ENCODE measurements at places on chromosomes 12 and 14.

DNA sequence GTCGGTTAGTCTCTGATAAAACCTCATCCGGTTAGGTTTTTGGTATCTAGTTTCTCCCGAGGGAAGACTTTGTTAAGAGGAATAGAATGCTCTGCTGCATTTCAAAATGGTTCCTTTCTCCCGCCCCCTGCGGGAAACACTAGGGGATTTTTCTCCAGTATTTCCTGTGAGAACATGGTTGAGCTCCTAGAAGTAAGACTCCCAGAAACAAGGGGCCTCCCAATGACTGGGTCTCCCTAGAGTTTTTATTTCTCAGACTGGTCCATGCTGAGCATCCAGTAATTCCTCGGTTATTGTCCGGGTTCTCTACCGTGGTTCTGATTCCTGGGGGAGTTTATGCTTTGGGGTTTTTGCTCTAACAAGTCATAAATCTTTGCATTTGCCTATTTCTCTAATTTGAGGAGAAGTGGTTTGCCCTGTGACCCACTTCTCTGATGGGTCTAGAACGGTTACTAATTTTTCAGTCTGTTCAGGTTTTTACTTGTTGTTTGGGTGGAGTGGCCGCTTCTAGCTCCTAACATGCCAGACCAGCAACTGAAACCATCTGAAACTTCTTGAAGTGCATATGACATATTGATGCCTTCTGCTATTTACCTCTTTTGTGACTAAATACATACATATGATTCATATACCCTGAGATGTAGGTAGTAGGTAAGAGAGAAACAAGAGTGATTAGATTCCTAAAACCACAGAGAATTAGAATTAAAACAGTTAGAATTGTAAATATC lies 25.1 kb downstream of the TESPA1 start:
- DNase-seq, result no peak

DNA sequence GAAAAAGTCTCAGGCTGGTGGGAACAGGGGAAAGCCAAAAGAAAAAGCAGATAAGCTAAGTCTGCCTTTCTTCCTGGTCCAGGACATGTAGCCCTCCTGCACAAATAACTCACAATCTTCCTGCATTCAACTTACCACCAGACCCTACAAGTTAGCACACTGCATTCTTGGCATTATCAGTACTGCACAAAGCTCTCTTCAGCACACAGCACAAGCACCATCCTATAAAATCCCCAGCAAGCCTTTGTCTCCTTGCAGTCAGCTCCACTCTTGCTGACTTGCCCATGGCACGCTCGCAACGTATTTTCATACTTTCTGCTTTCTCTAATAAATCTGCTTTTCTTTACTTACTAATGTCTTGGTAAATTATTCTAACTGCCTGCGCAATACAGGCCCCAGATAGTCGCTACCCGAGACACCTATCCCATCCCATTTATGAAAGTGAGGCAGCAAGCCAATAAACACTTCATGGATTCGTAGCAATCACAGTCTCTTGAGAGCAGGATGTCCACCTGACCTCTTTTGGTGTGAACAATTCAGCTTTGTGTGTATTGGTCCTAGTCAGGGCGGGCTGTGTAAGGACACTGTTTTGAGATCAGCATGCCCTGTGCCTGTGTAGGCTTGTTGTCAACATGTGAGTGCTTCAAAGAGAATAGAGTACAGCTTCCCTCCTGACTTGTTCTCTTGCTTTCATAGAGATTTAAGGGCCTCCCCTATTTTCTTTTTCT lies 49.0 kb downstream of the TMEM117 start:
- no peak for DNase-seq

- DNase-seq, result no peak
These were observed 6.7 kb upstream of the MORN3 start for GRCh38 chr12:121676190-121676589.

- no peak for DNase-seq
These were observed 415.7 kb upstream of the ATP2B1 start for GRCh38 chr12:90124289-90124688.

DNA sequence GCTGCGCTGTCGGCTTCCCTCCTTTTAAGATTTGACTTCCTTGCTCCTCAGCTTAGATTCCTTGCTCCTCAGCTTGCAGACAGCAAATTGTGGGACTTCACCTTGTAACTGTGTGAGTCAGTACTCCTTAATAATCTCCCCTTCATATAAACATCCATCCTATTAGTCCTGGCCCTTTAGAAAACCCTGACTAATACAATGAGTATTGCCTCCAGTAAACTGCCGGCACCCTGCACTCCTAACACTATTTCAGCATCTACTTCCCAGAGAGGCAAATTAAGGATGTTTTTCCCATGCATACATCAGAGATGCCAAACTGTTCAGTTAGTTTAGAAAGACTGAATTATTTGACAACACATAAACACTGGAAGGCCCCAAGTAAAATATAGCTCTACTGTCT lies 611.3 kb upstream of the TMEM132C start:
- DNase-seq, result no peak

DNA sequence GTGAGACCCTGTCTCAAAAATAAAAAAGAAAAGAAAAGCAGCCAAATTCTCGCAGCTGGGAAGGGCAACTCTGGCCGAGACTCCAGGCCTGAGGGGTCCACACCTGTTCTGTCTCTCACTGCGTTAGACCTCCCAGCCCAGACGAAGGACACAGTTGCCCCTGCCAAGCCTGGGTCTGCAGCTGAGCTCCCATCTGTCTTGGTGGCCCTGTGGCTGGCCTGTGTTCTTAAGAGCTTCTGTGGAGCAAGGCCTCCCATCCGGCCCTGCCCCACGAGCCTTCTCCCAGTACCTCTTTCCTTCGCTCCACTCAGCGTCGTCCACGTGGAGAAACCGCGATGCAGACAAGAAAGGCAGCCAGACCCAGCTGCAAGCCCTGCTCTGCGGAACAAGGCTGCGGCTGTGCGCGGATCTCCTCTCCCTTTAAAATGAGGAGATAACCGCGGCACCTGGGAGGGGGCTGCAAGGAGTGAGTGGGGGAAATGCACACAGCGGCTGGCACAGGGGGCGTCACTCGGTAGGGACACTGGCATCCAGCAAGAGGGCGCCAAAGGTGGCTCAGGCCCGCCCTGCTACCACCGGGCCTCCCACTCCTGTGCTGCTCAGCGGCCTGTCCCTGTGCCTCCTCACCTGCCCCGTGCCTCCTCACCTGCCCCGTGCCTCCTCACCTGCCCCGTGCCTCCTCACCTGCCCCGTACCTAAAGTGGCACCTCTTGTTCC lies 42.4 kb downstream of the LRRC74A start:
- DNase-seq, result no peak

DNA sequence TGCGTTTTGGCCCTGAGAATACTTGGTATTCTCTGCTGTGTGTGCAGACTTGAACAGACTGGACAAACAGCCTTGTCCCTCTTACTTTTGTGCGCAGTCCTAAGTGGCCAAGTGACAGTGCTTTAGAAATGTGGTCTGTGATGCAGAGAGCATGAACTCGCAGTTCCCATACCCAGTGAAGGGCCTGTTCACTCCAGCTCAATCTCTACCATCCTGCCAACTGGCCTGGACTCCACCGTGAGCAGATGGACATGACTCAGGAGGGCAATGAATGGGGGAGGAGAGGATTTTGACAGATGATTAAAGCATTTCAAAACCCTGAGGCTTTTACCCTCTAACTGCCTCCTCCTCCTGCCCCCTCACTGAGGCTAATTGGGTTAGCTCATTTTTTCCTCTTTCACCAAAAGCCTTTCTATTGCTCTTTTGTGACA lies 62.5 kb upstream of the PYGL start:
- no peak for DNase-seq

DNA sequence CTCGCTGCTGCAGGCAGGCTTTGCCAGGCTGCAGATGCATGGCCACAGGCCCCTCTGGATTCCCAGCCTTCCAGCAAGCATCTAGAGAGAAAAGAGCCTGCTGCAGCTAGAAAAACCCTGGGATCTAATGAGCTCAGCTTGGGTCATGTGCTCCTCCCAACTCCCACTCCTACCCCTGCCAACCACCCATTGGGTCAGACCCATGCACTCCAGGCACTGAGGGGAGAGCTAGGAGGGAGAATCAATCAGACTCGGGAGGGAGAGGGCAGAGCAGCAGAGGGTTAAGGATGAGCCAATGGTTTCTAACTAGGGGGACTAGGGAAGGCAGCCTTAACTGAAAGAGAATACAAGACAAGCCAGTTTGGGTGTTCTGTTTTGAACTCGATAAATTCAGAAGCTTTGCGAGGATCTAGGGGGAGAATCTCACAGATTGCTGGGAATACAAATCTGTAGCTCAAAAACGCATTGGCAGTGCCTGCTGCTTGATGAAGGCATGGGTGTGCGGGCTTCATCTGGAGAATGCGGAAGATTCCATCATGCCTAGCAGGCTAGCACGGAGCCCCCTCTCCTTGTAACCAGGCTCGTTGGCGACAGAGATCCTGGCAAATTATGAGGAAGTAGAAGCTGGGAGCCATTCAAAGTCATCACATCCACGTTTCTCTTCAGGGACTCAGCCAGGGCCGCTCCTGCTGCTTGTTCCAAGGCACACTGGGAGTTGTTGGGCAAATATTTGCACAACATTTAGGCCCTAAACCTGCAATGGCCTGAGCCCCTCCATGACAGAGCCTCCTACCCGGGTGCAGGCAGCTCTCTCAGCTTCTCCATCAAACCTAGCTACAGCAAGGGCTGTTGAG lies 56.4 kb downstream of the VCPKMT start:
- DNase-seq, result no peak

- no peak for DNase-seq
These were observed 25.6 kb upstream of the SLC2A3 start for GRCh38 chr12:7961395-7962178.

DNA sequence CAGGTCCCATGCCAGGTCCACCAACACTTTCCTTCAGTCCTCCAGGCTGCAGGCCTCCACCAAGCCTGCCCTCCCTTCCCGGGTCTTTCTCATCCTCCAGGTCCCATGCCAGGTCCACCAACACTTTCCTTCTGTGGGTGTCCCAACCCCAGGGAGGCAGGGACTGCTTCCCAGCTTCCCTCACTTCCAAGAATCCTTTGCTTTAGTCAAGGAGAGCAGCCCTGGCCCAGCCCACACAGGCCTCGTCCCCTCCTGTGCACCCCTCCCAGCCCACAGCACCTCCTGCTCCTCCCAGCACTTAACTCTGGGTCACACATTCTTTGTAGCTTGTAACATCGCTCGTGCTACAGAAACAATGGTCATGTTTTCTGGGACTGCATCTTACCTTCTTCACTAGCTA lies 72.9 kb downstream of the TESC start:
- no peak for DNase-seq

GRCh38 chr12:9064201-9064814 lies 51.4 kb downstream of the A2M start:
- no peak for DNase-seq

DNA sequence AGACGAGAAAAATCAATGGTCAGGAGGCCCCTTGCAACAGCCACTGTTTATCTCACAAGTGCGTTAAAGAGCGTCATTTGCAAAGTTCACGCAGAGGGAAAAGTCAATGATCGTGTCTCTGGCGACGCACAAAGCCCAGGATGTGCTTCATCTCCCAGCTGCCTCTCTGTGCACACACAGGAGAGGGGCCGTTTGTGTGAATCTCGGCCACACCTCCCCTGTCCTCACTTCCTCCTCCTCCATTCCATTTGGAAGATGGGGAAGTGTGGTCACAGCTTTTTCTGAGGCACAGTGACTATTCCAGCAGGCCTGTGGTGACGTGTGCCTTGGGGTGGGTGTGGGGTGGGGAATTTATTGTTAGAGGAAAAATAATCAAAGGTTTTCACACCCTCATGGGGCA lies 90.4 kb downstream of the RBM19 start:
- DNase-seq, result no peak

- no peak for DNase-seq
These were observed 50.1 kb downstream of the ZC3H14 start for GRCh38 chr14:88612981-88613380.

- DNase-seq, result no peak
These were observed 38.4 kb downstream of the RTL1 start for GRCh38 chr14:100864960-100865681.

- DNase-seq, result no peak
These were observed 22.8 kb downstream of the DDX24 start for GRCh38 chr14:94058128-94058673.

DNA sequence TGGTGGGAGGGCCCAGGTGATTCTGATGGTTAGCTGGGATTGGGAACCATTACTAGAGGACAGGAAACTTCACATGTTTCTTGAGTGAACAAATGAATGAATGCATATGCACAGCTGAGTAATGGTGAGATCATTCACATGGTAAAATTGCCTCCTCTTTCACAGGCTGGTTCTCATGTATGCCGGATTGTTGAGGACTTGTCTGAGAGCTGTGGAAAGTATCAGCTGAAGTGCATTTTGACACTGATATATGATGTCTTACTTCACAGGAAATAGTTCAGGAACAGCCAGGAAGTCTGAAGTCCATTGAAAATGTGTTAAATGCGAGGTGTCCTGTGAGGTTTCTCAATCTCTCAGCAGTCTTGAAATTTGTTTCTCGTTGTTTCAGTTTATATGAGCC lies 77.6 kb upstream of the DACT1 start:
- no peak for DNase-seq

GRCh38 chr14:56324856-56325699 lies 206.9 kb downstream of the PELI2 start:
- DNase-seq, result no peak

- DNase-seq, result no peak
These were observed 7.2 kb downstream of the FUT8 start for GRCh38 chr14:65419593-65420252.

DNA sequence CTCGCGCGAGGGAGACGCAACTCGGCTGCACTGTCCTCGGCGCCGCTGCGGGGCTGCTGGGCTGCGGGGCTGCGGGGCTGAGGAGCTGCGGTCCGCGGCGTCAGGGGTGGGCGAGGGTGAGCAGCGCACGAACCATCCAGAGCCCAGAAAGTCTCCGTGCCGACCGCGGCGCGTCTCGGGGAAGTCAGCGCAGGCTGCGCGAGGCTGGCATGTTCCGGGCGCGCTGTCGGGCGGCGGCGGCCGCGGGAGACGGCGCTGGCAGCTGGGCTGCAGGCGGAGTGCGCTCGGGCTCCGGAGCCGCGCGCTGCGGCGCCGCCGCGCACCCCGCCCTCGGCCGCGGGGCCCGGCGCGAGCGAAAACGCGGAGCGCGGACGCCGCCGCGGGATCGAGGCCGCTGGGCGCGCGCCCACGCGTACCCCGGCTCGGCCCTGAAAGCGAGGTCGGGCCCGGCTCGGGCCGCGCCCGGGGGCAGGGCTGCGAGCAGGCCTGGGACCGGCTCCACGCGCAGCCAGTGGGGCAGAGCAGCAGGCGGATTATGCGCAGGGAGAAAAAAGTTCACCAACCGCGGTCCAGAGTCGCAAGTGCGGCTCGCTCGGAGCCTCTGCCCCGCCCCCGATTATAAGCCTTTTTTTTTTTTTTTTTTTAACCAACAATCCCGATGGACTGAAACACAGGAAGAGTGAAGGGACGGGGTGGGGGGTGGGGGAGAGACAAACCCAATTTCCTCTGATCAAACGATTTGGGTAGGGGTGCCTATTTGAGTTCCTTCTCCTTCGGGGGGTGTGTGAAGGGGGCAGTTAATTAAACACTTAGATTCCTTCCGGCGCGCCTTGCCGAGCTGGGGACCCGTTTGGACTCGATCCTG lies at the start of gene PRICKLE1:
TSS of gene PRICKLE1 (minus strand) at position 282 of the 865 bp plus-strand sequence. CDS start 117,230 bp downstream, outside the sequence.
- DNase-seq, result no peak

GRCh38 chr12:112122823-112123690 lies 2.3 kb upstream of the TRAFD1 start:
- DNase-seq, result no peak
